ENCODE measurements at places on chromosomes 12 and 14. TPM values are rescaled to one million over a fixed set of nuclear protein-coding genes. Genes with fewer than 3 reads are reported as not detected.

TPH2 gene
- total RNA-seq, result not detected

SLC6A13 gene
- total RNA-seq, result not detected

SBNO1 gene
- 13.2 TPM for total RNA-seq

TMEM132C gene
- total RNA-seq, result 6.5 TPM

All from cardiac ventricle fibroblast (primary cell).